Activated T-helper 1 cell treated with anti-CD3 and anti-CD28 coated beads, Interleukin-2, amount 50 U/mL, for 16 hours (primary cell): ENCODE measurements at places on chromosomes 7 and 10.

DNA sequence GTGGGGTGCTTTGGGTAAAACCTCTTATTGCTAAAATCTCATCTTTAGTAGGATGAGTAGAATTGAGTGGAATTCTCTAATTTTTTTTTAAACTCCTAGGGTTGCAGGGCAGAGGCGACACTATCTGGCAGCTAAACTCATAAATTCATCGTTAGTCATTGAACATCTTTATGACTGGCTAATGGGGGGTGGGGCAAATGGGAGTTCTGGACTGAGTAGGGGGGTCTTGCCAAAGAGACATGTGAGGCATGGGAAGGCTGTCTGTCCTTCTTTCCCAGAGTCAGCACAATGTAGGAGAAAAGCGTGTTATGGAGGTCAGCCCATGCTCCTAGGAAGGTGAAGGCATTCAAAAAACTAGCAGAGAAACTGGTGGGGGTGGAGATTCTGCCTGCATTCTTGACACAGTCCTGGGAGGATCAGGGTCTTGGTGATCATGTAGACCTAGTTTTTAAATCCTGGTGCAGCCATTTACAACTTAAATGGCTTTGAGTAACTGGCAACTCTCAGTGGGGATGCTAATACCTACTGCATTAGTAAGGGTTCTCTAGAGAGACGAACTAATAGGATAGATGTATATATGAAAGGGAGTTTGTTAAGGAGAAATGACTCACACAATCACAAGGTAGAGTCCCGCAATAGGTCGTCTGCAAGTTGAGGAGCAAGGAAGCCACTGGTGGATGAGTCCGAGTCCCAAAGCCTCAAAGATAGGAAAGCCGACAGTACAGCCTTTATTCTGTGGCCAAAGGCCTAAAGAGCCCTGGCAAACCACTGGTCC is 47.7 kb downstream of the EMX2 start:
- DNase-seq: no peak

GRCh38 chr10:17847585-17848296 is 38.6 kb downstream of the MRC1 start:
- no peak for DNase-seq

DNA sequence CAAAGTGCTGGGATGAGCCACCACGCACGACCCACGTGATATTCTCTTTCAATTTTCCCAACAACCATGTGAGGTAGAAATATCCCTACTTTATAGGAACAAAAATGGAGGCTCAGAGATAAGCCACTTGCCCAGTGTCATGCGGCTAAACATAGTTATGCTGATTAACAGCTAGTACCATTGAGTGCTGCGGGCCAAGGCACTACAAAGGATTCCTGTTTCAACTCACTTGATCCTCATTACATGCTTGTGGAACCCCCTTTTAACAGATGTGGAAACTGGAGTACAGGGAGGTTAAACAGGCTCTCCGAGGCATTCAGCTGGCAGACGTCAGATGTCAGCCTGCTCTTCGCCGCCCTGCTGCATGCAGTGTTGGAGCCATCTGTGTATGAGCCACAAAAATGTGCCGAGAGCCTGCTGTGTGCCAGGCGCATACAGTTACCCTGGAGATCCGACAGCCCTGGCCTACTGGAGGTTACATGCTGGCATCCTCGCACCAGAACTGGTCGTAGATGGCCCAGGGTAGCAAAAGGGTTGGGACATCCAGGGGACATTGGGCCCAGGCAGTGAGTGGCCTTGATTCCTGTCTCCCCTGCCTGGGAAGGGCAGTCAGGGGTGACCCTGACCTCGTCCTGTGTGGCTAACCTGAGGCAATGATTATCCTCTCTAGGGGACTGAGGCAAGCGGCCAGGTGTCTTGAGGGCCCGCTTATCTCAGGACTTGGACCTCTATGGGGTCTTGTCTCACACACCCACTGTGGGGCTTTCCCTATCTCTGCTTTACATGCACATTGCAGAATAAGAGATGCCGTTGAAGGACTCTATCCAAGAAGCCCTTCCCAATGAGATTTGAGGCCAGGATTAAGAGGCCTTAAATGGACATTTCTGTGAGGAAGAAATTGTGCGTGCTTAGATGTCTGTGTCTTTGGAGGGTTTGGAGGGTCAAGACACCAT is 18.5 kb upstream of the SRGN start:
- no peak for DNase-seq

DNA sequence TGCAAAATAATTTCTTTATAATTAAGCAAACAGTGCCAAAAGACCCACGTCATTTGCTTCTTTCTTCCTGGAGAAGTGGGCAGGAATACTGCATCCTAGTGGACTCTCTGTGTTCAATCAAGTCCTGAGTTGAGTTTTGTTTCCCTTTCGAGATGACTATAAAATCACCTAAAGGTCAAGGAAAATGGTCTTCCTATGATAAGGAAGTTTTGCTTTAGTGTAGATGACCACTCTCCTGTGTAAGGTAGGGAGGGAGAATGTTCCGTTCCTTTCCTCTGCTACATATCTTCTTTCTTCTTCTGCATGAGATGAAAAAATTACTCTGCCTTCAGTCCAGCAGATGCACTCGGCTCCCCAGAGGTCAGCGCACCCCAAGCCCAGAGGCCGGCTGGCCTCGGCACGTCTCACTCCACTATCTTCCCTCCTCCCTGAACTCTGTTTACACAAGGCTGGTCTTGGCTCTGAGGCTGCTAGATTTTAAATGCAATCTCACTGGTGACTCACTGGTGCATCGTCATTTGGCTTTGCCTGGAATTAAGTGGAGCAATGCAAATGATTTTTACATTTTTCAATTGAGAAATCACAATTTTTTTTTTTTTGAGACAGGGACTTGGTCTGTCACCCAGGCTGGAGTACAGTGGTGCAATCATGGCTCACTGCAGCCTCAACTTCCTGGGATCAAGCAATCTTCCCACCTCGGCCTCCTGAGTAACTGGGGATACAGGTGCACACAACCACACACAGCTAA is 18.6 kb upstream of the VDAC2 start:
- DNase-seq: no peak

DNA sequence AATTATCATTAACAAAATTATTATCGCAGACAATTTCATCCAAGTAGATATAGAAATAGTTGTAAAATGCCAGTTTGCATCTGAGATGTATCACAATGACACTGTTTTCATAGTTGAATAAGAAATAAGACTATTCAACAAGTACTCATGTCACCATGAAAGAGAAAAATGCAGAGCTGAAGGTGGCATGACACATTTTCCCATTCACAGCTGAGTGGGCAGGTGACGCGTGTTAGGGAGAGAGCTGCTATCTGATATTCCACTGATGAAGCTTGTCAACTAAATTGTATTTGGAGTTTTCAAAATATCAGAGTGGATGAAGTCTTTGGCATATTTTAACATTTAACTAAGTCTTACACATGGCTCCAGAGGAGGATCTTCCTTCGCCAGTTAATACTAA is 70.3 kb upstream of the HDAC9 start:
- DNase-seq: no peak

GRCh38 chr10:96090463-96090800 is 39.7 kb upstream of the ZNF518A start:
- no peak for DNase-seq

GRCh38 chr10:72842164-72842563 is 51.4 kb upstream of the OIT3 start:
- no peak for DNase-seq

- no peak for DNase-seq
These were observed 8.0 kb upstream of the MOGAT3 start for GRCh38 chr7:101208794-101209193.

- DNase-seq: no peak
These were observed 170.1 kb downstream of the ARHGAP12 start for GRCh38 chr10:31758495-31758894.

- DNase-seq: no peak
These were observed 6.1 kb downstream of the PFKFB3 start for GRCh38 chr10:6208799-6209235.

- no peak for DNase-seq
These were observed 8.9 kb downstream of the LCOR start for GRCh38 chr10:96840841-96841518.

DNA sequence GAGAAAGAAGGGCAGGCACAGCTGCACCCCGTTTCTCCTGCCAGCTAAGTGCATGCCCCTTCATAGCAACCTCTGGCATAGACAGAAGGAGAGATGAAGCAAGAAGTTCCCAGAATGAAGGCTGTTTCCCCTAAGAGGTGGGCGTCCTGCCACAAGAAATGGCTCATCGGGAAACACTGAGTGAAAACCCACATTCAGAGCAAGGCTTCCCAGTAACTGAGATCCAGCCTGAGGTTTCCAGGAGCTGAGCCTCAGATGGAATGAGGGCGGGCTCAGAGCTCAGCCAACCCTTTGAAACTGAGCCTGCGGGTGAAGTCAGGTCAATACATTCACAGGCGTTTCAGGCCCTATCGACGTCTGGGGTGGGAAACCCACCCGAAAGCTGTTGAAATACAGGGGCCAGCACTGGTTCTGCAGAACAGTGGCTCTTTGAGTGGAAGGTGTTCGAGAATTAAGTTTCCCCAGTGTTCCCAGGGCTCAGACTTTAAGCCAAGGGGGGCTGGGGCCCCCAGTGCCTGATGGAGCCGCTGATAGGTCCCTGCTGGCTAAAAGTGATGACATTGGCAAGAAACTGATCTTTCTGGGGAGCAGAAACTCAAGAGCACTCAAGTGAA is 510.2 kb downstream of the RPS24 start:
- no peak for DNase-seq

DNA sequence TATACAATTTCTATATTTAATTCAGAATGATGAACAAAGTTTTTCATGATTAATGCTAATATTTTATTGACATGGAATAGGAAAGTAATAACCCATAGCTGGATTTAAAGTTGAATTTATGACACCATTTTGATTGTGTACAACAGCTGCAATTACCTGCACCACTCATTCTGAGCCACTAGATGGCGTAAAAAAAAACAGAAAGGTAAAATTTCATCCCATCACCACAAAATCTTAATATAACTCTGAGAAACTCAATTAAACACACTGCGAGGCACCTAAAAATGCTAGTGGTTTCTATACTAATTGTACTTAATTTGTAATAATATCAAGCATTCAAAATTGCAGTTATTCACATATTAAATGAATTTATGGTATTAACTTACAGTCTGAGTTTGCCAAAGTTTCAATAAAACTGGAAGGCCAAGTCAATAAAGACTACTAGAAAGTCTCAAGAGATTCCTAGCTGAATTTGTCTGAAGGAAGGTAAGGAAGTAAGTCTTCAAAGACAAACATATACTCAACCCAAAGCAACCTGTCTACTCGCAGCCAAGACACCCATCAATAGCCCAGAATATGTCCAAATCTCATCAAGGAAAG is 182.5 kb downstream of the SKAP2 start:
- DNase-seq: no peak

DNA sequence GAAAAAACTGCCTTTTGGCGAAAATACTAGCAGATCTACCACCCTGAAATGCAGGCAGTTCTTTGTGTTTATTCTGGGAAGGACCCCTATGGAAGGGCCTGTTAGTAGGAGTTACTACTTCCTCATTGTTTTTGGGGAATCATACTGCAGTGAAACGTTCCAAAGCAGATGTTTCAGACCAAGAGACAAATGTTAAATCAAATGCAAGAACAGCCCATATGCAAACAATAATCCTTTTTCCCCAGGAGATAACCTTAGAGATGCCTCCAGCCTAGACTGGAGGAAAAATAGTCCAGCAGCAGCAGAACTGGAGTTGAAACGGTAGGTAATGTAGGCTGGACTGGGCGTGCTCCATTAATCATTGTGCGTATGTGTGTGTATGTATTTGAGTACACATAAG is 65.9 kb upstream of the VWDE start:
- DNase-seq: no peak
